Effector CD4-positive, alpha-beta T cell (primary cell): ENCODE measurements at places on chromosomes 1 and 21.

DNA sequence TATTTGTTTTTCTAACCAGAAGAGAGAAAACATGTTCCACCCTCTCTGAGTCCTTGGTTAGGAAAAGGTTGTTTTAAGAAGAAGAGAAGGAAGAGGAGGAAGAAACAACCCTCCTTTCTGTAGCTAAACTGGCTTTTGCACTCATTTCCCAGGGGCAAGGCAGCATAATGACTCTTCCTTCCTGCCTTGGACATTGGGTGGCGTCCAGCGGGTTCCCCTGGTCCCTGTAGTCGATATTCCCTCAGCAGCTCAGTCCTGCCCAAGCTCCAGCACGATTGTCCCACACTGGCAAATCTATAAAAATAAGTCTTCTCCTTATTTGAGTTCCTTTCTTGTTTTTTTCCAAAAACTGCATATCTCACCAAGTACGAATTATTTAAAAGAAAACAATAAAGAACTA lies 81.2 kb downstream of the TEX35 start:
- DNase-seq, result no peak

DNA sequence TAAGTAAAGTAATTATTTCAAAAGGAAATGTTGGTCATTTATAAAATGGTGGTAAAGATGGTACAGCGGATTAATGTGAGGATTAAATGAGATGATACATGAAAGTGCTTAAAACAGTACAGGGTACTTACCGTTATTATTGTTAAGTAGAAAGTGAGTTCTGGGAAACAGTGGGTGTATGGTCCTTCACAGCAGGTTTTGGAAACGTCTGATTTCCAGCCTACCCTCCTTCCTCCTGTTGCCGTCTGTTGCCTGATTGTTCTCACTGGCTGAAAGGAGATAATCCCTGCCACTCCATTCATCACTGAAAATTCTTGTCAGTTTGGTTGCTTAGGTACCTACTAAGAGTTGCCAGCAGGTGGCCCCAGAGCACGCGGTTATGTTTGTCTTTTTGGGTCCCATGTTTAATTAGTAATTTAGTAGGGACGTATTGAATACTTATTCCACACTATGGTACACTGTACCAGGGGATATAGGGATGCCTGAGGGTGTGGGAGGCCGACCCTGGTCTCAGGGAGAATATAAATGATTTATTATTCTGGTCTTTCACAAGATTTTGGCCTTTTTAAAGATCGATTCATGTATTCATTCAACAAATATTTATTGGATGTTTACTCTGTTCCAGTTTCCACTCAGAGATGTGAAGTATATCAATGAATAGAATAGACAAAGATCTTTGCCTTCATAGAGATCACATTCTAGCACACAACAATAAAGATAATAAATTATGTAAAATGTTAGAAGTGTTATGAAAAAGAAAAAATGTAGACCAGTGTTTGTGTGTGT lies 30.8 kb upstream of the RPTN start:
- DNase-seq, result peak; percentile 47

DNA sequence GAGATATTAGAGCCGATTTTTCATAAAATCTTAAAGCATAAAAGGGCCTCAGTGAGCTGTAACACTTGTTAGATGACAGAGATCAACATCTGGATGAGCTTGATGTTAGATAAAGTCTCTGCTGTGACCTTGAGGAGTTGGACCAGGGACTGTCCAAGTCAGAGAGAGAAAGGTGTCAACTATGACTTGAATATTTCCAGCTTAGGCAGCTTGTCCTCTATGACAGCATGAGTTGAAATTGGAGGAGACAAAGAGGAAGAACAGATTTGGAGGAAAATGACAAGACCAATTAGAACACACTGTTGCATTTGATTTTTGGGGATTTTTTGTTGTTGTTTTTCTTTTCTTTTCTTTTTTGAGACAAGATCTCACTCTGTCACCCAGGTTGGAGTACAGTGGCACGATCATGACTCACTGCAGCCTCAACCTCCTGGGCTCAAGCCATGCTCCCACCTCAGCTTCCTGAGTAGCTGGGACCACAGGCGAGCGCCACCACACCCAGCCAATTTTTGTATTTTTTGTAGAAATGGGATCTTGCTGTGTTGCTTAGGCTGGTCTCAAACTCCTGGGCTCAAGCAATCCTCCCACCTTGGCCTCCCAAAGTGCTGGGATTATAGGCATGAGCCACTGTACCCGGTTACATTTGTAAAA lies 35.3 kb upstream of the CLIC4 start:
- DNase-seq, result no peak

DNA sequence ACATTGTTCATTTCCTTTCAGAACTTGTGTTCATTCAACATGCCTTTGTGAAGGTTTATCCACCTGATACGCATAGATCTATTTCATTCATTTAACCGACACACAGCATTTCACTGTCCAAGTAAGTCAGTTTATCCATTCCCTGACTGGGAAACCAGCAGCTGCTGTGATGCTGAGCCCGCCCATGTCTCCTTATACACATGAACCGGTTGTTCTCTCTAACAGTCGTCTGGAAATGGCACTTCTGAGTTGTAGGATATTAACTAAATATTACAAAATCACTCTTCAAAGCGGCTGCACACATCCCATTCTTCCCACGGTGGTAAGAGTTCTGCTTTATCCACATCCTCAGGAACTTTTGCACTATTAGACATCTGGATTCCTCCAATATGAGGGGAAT lies 71.1 kb downstream of the NPHP4 start:
- no peak for DNase-seq

GRCh38 chr1:221886743-221887414 lies 145.0 kb upstream of the DUSP10 start:
- DNase-seq, result no peak

- no peak for DNase-seq
These were observed 25.5 kb downstream of the KCNAB2 start for GRCh38 chr1:6071219-6071618.

DNA sequence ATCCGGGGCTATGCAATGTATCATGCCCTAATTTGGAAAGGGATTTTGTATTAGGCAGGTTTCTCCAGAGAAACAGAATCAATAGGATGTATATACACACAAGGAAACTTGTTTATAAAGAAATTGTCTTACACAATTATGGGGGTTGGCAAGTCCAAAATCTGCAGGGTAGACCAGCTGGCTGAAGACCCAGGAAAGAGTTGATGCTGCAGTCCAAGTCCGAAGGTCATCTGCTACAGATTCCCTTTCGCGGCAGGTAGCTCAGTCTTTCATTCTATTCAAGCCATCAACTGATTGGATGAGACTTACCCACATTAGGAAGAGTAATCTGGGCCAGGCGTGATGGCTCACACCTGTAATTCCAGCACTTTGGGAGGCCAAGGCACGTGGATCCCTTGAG lies 54.6 kb upstream of the CXADR start:
- no peak for DNase-seq

GRCh38 chr1:173084292-173084691 lies 33.6 kb upstream of the TNFSF18 start:
- no peak for DNase-seq

- no peak for DNase-seq
These were observed 850 bp downstream of the SESN2 start for GRCh38 chr1:28259934-28260802.

DNA sequence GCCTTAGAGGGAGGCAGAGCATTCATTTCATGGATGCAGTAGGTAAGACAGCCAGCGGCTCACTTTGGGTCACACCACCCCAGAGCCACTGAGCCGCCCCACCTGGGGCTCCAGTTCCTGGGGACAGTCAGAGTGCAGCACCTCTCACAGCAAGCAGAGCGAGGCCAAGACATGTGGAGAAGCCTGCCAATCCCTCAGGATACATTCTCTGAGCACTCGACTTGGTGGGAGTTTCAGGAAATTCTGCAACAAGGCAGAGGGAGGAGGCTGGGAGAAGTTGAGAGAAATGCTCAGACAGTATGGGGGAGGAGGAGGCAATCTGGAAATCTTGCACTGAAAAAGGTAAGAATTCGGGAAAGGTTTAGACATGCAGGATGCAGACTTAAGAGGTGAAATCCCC lies 60.8 kb upstream of the WLS start:
- no peak for DNase-seq

GRCh38 chr1:212261361-212261929 lies 23.8 kb upstream of the PPP2R5A start:
- DNase-seq, result no peak

DNA sequence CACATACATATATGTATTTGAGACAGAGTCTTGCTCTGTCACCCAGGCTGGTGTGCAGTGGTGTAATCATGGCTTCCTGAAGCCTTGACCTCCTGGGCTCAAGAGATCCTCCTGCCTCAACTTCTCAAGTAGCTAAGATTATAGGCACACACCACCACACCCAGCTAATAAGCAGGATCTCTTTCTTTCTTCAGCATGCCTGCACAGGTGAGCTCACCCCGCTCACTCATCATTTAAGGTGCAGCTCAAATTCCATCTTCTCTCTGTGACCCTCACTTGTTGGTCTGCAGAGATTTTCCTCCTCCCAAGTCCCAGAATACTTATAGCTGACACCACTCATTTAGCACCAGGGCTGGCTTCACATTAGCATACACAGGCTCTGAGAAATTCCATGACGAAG lies 209.1 kb upstream of the MAP1LC3C start:
- DNase-seq, result no peak

DNA sequence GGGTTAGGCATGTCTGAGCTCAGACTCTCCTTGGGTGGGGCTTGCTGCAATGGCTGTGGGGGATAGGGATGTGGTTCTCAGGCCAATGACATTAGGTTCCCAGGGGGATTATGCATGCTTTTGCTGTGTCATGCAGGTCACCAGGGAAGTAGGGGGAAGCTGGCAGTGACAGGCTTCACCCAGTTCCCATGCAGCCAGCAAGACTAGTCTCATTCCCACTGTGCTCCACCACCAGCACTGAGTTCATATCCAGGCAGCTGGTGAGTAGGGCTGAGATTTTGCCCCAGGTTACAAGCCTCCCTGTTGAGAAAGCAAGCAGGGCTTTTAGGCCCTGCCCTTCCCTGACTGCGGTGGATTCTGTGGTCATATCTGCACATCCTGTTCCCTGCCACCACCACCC lies 32.1 kb upstream of the PLA2G5 start:
- no peak for DNase-seq

DNA sequence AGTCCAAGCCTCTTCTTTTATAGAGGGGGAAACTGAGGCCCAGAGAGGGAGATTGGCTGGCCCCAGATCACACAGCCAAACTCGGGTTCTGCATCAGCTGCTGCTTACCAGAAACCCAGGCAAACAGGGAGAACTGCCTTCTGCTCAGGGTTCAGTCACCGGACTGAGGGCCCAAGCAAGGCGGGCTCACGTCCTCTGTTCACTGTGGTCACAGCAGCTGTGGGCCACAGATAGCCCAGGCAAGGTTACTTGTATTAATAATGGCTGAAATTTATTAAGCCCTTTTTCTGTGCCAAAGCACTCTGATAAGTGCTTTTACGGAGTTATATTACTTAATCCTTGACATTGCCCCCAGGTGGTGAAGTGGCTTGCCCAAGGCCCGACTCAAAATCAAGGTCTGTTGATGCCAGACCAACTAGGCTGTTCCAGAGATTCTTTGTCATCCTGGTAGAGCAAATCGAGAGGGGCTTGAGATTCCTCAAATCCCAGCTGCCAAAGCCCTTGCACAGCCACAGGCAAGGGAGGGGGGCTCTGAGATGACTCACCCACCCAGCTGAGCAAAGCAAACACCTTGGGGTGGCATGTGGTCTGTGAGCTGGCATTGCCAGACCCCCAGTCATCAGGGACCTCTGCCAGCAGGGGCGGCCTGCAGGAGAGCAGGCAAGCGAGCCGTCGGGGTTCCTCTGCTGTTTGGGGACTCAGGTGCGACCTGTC lies 36.5 kb downstream of the EPHB2 start:
- DNase-seq, result no peak

GRCh38 chr1:183228347-183229220 lies 42.5 kb downstream of the LAMC2 start:
- no peak for DNase-seq

- no peak for DNase-seq
These were observed 502 bp upstream of the SLC35A3 start for GRCh38 chr1:99969260-99969728.

- no peak for DNase-seq
These were observed 206.7 kb downstream of the SETD4 start for GRCh38 chr21:35853321-35854239.

DNA sequence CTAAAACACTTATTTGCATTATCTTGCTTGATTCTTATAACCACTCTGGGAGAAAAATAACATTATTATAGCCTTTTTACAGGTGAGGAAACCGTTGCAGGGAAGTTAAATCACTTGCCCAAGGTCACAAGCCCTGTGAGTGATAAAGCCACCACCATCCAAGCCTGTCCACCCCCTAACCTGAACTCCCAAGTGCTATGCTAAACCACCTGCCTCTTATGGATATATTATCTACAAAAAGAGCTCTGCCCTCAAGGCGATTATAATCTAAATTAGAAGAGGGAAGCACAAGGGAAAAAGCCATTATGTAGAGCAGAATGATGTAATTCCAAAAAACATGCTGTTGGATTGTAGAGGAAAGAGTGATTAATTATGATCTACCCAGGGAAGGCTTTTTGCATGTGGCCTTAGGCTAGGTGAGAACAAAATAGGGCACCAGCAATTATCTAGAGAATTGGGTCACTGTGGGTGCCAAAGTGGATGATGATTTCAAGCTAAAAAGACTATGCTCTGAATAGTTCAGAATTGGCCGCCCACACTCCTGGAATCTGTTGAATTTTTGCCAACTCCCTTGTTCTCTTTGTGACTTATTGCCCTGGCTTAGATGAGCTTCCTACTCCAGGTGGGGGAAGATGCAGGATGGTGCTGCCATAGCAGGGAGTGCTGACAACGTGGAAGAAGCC lies 205.3 kb downstream of the FGGY start:
- DNase-seq, result no peak

- DNase-seq, result no peak
These were observed 94.4 kb downstream of the COLGALT2 start for GRCh38 chr1:183942933-183943693.

- DNase-seq, result no peak
These were observed 99.7 kb upstream of the IRF2BP2 start for GRCh38 chr1:234709473-234710228.

GRCh38 chr1:33348194-33348593 lies 27.3 kb upstream of the A3GALT2 start:
- DNase-seq, result no peak

DNA sequence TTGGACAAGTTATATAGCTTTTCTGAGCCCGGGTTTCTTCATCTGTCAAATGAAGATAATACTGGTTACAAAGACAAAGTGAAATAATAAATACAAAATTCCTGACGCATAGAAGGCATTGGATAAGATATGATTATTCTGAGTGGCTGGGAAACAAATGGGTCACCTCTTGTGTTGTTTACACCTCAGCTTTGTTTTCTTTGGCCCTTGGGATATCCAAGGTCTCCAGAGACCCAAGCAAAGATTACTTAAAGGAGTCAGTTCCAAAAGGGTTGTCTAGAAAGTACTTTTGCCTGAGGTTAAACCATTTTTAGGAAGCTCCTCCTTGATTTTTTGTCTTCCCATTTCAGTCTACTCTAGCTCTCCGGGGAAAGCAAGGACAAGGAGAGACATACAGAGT lies 9.7 kb downstream of the KHDRBS1 start:
- DNase-seq, result no peak

- no peak for DNase-seq
These were observed 49.2 kb downstream of the TAS1R2 start for GRCh38 chr1:18809953-18810899.

- no peak for DNase-seq
These were observed 108.0 kb upstream of the TRABD2B start for GRCh38 chr1:48105165-48105564.

- no peak for DNase-seq
These were observed 174.3 kb upstream of the LMO4 start for GRCh38 chr1:87154384-87154783.

GRCh38 chr1:110778821-110779220 lies 94.1 kb upstream of the CD53 start:
- no peak for DNase-seq

- DNase-seq, result no peak
These were observed 4.6 kb upstream of the ETS2 start for GRCh38 chr21:38800924-38801744.
